HFFc6 (cell line): ENCODE measurements at places on chromosomes 4 and X. TPM values are rescaled to one million over a fixed set of nuclear protein-coding genes. Genes with fewer than 3 reads are reported as not detected.
A peak's percentile ranks its signal among the peaks of the same experiment; 100 is the strongest.

DNA sequence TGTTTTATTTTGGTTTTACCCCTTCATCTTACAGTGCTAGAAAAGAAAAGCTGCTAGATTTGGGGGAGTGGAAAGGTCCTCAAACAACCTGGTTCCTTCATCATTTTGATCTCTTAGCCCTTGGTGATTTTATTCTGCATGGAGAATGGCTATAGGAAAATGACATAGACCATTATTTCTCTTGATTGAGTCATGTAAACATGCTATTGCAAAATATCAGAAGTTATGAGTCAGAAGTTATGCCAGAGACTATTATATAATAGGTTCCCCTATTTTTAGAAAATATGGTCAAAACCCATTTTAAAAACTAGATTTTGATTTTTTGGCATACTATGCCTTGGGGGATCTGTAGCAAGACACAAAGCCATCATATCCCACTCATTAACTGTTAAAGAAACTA is 83.7 kb upstream of the FAM9C start:
- no peak for DNase-seq

GRCh38 chr4:21655031-21655430 is 293.5 kb downstream of the KCNIP4 start:
- DNase-seq, result no peak

DNA sequence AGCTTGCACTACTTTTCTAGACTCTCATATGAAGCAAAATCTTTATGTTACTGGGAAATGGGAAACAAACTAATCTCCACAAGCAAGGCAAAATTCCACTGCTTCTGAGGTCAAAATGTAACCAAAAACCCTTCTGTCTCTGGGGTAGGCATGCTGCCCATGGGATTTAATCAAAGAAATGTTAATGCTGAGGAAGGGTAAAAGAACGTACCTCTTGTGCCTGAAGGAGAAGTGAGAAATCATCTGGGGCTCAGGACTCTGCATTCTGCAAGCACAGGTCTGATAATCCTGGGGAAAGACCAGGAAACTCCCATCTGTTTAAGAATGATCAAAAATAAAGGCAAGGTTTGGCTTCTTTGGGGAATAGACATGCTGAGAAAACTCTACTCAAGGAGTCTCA is 184.7 kb downstream of the GRID2 start:
- DNase-seq, result no peak

DNA sequence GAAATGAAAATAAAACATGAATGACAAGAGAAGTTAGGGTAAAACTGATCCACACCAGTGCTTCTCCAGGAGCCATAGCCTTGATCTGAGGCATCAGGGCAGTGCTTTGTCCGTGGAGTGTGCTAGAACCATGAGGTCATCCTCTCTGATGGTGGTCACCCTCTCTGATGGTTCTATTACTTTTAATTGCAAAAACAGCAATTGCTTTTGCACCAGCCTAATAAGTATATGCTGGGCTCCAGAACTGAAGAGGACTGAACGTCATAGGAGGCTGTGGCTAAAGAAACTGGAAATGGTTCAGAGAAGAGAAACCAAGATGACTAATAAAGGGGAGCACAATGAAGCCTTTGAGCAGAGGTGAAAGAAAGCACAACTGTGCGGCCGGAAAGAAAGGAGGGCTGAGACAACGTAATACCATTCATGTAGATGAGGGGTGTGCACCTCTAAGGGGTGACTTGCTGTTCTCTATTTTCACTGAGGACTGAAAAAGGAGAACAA is 17.0 kb upstream of the TMEM154 start:
- no peak for DNase-seq

DNA sequence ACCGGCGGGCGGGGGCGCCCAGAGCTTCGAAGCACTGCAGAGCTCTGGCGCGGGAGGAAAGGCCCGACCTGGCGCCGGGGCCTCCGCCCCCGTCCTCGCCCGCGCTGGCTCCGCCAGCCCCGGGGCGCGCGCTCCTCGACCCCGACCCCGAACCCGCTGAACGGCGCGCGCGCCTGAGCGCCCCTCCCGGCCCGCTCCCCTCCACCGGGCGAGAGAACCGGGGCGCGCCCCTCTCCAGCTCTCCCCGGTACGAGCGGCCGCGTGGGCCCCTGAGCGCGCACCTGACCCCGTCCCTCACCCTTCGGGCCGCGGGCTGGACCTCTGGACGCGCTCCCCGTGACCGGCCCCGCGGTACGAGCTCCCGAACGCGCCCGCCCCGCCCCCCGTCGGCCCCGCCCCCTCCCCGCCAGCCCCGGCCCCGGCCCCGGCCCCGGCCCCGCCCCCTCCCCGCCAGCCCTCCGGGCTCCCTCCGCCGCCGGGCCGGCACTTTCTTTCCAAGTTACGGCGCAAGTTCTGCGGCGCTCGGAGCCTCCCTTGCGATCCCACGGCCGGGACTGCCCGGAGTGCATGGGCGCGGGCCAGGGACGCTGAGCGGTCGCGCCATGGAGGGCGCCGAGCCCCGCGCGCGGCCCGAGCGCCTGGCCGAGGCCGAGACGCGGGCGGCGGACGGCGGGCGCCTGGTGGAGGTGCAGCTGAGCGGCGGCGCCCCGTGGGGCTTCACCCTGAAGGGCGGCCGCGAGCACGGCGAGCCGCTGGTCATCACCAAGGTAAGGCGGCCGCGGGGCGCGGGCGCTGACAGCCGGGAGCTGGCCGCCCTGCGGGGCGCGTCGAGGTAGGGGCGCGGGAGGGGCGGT is at the start of gene SHROOM2:
SHROOM2 (plus strand) TSS at position 486 of the 854 bp plus-strand sequence; CDS start at position 603, 117 bp downstream.
- no peak for DNase-seq

GRCh38 chrX:142095651-142096245 is 109.3 kb downstream of the MAGEC2 start:
- DNase-seq, result no peak

GRCh38 chrX:150213481-150214030 is 149.6 kb upstream of the MAMLD1 start:
- no peak for DNase-seq

DNA sequence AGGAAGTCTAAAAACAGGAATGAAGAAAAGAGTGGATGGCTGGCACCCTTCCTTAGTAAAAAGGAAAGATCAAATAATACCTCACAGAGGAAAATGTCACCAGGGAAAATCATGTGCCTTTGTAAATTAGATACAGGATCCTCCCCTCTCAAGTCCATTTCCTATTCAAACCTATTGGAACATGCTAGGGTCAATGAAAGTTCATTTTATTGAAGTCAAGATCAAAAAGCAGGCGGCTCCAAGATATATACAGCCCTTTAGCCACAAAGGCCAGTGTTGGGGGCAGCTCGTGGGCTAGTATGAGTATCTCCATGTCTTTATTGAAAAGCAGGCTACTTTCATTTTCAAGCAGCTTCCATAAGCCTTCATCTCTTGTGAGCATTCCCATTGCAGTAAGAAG is 141.1 kb downstream of the QDPR start:
- DNase-seq, result no peak

DNA sequence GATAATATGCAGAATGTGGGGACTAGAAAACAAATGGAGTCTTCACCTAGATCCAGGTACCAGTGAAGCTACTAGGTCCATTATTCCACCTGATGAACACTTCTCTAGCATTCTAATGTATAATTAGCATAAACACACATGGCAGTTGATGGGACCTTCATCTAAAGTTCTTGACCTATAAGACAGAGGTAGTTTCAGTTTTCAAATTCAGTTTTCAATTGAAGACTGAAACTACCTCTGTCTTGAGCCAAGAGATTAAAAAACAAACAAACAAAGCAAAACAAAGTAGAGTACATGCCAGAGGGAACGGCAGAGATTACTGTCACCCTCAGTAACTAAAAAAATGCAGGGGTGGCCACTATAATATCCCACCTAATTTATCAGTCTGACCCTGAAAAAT is 199.9 kb upstream of the NEIL3 start:
- no peak for DNase-seq

- no peak for DNase-seq
These were observed 169.1 kb downstream of the GUCY2F start for GRCh38 chrX:109312757-109313156.

DNA sequence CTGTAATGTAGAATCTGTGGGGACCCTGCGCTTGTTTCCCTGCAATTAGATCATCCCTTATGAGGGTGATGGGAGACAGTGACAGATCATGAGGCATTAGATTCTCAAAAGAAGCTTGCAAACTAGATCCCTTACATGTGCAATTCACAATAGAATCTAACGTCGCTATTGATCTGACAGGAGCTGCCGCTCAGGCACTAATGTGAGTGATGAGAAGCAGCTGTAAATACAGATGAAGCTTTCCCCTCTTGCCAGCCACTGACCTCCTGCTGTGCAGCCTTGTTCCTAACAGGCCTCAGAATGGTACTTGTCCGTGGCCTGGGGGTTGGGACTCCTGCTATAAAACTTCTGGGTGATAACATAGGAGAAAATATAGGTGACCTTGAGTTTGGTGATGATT is 1076.8 kb downstream of the PDHA2 start:
- no peak for DNase-seq

DNA sequence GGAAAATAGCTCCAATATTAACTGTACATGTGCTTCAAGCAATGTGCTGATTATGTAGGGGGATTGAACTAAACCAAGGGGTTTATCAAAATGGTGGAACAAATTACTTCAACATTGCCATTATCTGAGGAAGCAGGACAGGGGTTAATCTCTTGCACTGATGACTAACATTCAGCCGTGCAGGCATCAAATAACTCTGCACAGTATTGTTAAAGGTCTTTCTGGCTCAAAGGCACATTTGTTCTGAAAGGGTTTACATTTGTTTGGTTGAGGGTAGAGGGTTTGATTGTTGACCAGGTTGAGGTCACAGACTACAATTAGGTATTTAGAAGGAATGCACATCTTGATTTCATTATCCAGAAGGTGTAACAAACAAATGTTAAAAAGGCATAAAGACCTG is 32.2 kb upstream of the CCSER1 start:
- no peak for DNase-seq

DNA sequence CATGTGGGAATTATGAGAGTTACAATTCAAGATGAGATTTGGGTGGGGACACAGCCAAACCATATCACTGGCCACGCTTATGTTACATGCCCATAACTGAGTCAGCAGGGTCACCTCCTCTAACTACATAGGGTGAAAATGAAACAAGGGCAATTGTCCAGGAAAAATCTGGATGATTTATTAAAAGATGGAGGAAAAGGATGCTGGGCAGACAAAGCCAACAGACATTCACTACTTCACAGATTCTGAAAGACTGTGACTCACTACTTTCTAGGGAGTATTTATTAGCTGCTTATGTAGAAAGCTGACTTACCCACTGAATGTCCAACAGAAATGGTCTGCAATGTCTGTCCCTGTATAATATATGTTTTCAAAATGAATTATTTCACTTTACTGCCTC is 72.4 kb downstream of the APBB2 start:
- DNase-seq, result peak; percentile 91

MAP7D3 gene
- 23.5 to 29.5 TPM (median 27.0 TPM) in 3 replicates for total RNA-seq

ITM2A gene
- not detected in 3 replicates for total RNA-seq

CPZ gene
- 2.9 to 4.8 TPM (median 3.1 TPM) in 3 replicates for total RNA-seq

SOX3 gene
- not detected in 3 replicates for total RNA-seq

SERPINA7 gene
- total RNA-seq, result not detected in 3 replicates

ZDHHC15 gene
- not detected in 3 replicates for total RNA-seq

SOD3 gene
- total RNA-seq, result 13.9 to 19.0 TPM (median 18.0 TPM) in 3 replicates

CCDC160 gene
- total RNA-seq, result not detected in 3 replicates
